ENCODE measurements at places on chromosomes 16 and 17.
A peak's percentile ranks its signal among the peaks of the same experiment; 100 is the strongest.

GRCh38 chr17:77400445-77400870, 259.7 kb downstream of the SEC14L1 start:
- DNase-seq, result no peak

DNA sequence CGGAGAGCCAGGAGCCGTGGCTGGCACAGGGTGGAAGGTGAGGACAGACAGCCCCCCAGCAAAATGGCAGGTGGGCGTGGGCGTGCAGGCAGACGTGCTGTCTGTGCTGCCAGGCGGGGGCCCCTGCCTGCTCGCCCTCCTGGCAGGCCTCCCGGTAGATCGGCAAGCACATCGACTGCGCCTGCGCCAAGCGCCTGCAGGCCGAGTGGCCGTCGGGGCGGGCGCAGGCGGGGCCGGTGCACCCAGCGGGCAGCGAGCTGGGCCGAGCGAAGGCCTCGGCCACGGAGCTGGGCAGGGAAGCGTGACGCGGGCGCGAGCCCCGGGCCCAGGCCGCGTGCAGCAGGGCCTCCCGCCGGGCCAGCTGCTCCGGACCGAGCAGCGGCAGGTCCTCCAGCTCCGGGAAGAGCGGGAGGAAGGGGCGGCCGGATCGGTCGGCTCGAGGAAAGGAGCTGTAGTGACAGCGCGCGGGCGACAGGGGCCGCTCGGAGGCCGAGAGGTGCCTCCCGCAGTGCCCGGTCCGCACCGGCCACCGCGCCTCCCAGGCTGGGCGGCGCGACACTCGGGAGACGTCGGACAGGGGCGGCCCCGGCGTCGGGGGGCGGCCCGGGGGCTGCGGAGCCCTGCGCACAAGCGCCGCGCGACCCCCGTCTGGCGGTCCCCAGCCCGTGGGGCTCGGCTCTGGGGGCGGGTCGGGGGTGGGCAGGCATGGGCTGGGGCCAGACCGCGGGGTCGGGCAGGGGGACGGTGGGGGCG, 16.9 kb downstream of the GRIN2C start:
- DNase-seq, result peak; percentile 66

GRCh38 chr16:75121949-75122568, 5.5 kb upstream of the LDHD start:
- no peak for DNase-seq

GRCh38 chr17:33602981-33603380, 309.9 kb upstream of the ASIC2 start:
- no peak for DNase-seq

GRCh38 chr17:79135628-79136405, 61.2 kb downstream of the ENGASE start:
- DNase-seq, result no peak

DNA sequence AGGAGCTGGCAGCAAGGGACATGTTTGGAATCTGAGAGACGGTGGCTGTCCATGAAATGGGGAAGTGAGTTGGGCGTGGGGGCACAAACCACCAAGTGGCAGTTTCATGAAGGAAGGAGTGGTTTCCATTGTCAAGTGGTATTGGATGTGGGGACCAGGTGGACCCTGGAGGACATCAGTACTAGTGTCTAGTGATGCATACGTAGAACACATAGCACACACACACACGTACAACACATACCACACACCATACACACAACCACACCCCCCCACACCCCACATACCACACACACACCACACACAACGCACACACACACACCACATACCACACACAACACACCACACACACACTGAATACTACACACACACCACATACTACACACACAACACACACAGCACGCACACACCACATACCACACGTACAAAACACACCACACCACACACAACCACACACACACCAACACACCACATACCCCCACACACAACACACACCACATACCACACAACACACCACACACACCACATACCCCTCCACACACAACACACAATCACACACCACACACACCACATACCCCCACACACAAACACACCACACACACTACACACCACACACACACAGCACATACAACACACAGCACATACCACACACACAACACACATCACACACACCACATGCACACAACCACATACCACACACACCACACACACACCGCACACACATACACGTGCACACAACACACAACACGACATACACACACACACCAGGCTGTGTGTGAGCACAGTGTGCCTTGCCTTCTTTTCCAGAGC, 41.1 kb upstream of the GSE1 start:
- peak; percentile 72 for DNase-seq

DNA sequence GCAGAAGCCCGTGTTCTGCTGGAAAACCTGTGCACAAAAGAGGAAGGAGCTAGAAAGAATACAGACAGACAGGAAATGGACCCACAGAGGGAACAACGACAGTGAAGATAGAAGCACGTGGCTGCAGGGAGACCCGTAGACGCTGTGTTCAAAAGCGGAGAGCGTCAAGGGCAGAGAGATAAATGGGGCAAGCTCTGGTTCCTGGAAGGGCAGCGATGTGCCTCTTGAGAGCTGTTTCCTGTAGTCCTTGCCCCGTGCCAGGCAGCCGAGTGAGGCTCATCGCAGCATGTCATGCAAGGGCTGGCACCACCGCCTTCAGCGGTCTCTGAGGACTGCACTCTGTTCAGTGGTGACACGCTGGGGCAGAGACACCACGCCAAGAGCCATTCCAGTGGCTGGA, 43.6 kb upstream of the CACNG5 start:
- peak; percentile 24 for DNase-seq

- no peak for DNase-seq
Observed at GRCh38 chr16:30049871-30050270, 15.7 kb upstream of the ALDOA start.

DNA sequence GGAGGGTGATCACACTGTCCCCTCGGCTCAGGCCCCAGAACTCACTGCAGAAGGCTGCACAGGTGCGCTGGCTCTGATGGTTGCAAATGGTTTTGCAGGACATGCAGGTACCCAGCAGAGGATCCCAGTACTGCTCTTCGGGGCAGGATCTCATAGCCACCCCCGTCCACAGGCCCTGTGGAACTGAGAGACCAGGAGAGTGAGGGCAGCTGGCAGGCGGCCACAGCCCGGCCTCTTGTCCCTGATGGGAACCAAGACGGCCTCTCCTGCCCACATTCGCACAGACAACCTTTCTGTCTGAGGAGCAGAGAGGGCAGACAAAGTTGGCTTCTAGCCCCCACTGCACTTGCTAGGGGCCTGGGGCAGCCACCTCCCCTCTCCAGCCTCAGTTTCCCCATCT, 19.5 kb downstream of the TNFRSF13B start:
- no peak for DNase-seq

DNA sequence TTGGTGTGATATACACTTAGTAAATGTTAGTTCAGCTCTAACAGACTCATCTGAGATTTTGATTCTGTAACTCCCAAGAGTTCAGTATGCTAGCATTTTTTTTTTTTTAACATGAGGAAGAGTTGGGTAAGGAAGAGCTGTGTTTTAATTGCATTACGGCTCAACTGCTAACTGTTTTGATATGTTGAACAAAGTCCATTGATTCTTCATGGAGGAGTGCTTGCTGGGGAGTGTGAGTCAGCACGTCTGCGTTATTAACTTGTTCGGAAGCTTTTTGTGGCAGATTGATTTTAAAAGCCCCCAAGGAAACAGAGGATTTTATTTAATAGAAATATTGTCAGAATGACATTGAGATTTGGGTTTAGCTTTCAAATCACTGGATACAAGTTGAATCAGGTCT, 45.8 kb downstream of the PITPNC1 start:
- DNase-seq, result no peak

- no peak for DNase-seq
Observed at GRCh38 chr16:79042886-79043285, 557.7 kb downstream of the MAF start.

- DNase-seq, result no peak
Observed at GRCh38 chr16:12513791-12514175, 289.9 kb downstream of the CPPED1 start.

DNA sequence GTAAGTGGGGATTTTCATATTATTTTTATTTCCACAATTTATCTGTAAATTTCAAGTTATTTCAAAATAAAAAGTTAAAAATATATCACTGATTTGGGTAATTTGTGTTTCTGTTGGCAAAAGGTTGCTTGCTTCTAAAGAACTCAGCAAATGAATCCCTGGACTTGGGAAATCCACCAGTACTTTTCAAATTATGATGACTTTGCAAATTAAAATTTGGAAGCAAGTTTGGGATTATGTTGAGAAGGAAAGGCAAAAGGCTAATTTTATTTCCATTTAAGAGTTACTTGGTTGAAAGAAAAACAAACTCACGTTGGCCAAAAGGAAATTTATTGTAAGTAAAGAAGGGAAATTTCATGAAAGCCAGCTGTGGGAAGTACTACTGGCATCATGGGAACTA, 220.3 kb downstream of the MAP2K6 start:
- no peak for DNase-seq

DNA sequence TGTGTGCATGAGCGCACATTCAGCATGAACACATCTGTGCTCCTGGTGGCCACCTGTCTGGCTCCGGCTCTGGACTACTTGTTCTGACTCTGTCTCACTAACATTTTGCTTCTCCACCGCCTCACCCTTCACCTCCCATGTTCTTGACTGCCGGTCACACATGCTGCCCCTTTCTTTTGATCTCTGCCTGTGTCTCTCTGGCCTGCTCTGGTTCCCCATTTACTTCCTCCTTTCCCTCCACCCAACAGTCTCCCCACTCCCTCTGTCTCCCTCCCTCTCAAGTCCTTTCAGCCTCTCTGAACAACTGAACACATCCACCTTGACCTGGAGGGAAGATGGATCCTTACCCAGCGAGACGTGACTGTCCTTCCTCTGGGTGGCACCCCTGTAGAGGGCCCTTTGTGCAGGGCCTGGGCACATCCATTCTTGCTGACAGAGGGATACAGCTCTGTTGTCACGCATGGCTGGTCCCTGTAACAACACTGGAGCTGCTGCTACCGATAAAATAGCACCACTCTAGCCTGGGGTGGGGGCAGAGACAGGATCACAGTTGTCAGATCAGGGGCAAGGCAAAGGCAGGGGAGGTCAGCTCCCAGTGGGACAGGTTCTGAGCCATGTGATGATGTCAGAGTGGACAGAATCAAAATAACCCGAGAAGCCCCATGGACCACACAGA, 11.0 kb downstream of the ZSCAN32 start:
- no peak for DNase-seq

DNA sequence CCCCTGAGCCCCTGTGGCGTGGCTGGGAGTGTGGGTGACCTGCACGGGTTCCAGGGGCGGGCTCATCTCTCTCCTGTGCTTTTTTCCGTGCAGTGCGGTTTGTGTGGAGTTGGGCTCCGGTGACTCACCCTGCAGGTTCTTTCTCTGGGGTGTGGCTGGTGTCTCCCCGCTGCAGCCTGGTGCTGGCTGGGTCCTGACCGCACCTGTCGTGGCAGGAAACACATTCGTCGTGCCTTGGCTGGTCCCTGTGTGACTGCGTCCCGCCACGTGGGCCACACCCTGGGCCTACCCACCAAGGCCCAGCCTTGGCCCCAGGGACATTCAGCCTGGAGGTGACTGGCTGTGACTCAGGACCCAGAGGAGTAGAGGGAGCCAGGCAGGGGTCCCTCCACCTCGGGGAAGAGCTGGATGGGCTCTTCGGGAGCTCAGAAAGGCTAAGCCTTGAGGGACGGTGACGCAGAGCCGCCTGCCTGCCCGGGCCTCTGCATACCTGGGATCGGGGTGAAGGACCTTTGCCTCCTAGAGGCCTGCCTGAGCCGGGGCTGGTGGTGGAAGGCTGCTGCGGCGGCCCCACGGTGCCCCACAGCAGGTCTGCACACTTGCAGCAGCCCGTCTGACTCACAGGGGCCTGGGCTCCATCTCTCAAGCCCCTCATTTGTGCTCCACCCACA, 7.8 kb downstream of the TRAF7 start:
- DNase-seq, result no peak

GRCh38 chr17:13761038-13761603, 159.4 kb upstream of the HS3ST3A1 start:
- no peak for DNase-seq

- no peak for DNase-seq
Observed at GRCh38 chr17:1473170-1473569, 17.1 kb upstream of the CRK start.

DNA sequence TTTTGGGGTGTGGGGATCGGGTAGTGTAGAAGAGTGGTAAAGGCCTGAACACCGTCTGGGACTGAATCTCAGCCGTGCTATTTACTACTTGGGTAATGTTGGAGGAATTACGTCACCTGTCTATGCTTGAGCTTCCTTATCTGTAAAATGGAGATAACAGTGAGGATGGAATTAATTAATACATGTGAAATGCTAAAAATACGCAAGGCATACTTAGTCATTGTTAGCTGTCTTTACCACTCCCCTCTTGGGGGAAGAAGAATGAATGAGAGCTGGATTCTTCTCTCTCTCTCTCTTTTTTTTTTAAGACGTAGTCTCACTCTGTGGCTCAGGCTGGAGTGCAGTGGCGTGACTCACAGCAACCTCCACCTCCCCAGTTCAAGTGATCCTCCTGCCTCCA, 41.1 kb upstream of the TANGO6 start:
- DNase-seq, result no peak

GRCh38 chr17:70375813-70376770, 206.8 kb downstream of the KCNJ2 start:
- DNase-seq, result peak; percentile 23

GRCh38 chr17:52147872-52148271, 10.6 kb downstream of the CA10 start:
- DNase-seq, result peak; percentile 5

GRCh38 chr17:27283060-27283459, 10.9 kb upstream of the WSB1 start:
- peak; percentile 79 for DNase-seq
